SK-N-SH (cell line): ENCODE measurements at places on chromosomes 6 and 20. TPM values are rescaled to one million over a fixed set of nuclear protein-coding genes. Genes with fewer than 3 reads are reported as not detected.

CTSZ gene
- 0.03 and 0.05 TPM in 2 replicates for polyA plus RNA-seq

PSORS1C2 gene
- not detected in 2 replicates for polyA plus RNA-seq

PTCRA gene
- not detected in 2 replicates for polyA plus RNA-seq

AVP gene
- polyA plus RNA-seq, result not detected in 2 replicates

HLA-DRB1 gene
- not detected in 2 replicates for polyA plus RNA-seq

LINC00237 gene
- not detected in 2 replicates for polyA plus RNA-seq

SLA2 gene
- polyA plus RNA-seq, result 0.03 TPM in 1 of 2 replicates, not detected in the other

PPP1R11 gene
- polyA plus RNA-seq, result 46.8 and 52.8 TPM in 2 replicates

SSTR4 gene
- polyA plus RNA-seq, result not detected in 2 replicates

PACRG gene
- 0.52 and 0.56 TPM in 2 replicates for polyA plus RNA-seq

- DNase-seq, result peak; percentile 24
Observed at GRCh38 chr6:20868397-20869096, 334.3 kb downstream of the CDKAL1 start.

- no peak for DNase-seq
Observed at GRCh38 chr6:105974986-105975385, 111.2 kb upstream of the PRDM1 start.

DNA sequence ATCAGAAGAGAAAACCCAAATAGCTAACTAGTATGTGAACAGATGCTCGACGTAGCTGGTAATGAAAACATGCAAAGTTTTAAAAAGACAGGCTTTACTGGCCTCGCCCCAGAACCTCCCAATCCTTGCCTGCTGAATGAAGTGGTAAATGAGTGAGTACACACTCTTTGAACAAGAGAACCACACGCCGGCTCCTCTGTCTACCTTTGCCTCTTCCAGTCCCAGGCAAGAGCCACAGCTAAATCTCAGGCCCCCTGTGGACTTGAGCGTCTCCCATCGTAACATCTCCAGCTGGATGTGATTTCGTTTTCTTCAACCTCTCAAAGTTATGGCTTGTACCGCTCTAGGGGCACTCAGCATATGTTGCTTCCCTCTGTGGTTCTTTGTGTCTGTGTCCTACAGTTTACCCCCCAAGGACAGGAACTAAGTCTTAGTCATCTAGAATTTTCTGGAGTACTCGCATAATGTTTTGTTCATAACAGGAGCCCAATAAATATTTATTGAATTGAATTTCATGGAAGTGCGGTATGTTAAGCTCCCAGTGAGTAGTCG lies 153.2 kb upstream of the TAB2 start:
- DNase-seq, result no peak

GRCh38 chr6:100138346-100139022 lies 144.5 kb upstream of the MCHR2 start:
- no peak for DNase-seq

GRCh38 chr6:71474942-71475341 lies 186.3 kb downstream of the OGFRL1 start:
- DNase-seq, result no peak

DNA sequence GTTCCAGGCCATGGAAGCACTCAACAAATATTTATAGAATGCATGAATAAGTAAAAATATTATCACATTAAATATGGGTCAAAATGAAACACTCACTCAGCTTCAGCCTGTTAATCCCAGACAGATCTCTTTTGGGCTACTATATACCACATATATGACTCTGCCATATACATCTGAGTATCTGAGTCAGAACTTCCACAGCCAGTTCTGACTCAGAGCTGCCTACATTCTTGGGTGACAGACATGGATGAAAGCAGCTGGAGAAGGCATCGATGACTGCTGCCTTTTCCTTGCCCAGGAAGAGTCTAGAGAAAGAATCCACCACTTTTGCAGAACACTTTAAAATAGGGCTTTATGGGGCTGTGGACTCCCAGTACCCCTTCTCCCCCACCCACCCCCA lies 11.5 kb upstream of the PDYN start:
- DNase-seq, result no peak

DNA sequence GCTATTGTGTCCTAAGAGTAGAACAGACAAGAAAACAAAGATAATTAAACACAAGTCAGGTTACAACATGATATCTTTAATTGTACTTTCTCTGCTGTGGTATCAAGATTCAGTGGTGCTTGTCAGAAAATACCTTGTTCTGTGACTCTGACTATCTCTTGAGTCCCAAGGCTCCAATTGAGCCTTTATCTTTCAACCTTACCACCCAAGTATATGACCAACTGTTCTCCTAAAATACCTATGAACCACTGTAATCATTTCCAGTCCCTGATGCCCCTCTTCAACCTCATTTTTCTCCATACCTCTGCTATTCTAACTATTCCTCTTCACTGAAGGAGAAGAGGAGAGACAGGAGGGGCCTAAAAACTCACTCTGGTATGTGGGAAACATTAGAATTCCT lies 66.9 kb upstream of the TPD52L1 start:
- DNase-seq, result no peak

DNA sequence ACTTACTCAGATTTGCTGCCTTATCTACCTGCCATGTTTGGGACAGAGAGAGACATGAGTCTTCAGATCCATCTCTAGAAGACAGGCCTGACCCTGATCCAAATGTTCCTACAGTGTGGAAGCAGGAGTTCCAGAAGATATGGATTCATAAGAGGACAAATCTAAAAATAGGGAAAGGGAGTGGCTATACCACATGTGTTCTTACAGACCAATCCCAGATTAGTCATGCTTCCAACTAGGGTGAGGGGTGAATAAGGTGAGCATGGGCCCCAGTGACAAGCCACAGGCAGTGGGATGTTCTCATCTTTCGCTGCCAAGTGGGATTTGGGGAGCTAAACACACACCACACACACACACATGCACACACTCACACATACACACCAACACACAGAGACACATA lies 670.7 kb upstream of the CITED2 start:
- DNase-seq, result no peak

DNA sequence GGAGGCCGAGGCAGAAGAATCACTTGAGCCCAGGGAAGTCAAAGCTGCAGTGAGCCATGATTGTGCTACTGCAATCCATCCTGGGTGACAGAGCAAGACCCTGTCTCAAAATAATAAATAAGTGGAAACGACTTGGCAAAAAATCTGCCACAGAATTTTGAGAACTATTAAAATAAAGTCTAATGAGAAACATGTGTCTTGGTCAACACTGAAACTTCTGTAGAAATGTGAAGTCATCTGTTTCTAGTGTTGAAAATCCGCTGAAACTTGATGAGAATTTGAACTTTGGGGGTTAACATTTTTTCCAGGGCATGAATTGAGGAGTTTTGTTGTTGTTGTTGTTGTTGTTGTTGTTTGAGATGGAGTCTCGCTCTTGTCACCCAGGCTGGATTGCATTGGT lies 29.0 kb upstream of the BCLAF1 start:
- DNase-seq, result no peak

DNA sequence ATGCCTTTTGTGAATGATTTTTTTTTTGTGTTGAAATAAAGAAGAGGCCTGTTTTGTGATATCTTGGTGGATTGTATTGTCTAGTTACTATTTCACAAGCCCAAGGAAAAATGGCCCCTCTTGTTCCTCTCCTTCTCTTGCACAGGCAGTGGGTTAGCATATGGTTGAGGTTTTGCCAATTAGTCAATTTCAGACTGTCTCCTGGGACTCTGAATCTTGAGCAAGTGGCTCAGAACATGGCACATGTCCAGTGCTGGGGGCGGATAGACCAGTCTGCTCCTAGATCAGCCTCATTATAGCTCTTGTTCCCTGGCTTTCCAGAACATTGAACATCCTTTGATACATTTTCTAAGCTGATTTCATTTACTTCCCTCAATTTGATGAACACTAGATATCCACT lies 589.2 kb downstream of the PHF3 start:
- no peak for DNase-seq

- DNase-seq, result no peak
Observed at GRCh38 chr20:57170343-57170742, 96.1 kb downstream of the BMP7 start.

- no peak for DNase-seq
Observed at GRCh38 chr6:129212081-129212480, 329.1 kb downstream of the LAMA2 start.

DNA sequence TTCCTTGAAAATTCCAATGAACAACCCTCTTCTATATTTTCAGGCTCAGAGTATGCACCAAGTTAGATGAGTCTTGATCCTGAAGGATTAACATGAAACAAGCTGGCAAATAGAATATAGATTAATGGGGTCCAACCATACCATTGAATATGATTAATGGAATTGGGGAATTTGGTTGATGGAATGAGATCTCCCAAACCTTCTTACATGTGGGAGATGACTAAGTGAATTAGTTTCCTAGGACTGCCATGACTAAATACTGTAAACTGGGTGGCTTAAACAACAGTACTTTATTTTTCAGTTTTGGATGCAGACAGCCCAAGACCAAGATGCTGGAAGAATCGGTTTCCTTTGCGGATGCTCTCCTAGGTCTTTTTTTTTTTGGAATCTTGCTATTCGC lies 347.0 kb downstream of the QKI start:
- DNase-seq, result no peak

DNA sequence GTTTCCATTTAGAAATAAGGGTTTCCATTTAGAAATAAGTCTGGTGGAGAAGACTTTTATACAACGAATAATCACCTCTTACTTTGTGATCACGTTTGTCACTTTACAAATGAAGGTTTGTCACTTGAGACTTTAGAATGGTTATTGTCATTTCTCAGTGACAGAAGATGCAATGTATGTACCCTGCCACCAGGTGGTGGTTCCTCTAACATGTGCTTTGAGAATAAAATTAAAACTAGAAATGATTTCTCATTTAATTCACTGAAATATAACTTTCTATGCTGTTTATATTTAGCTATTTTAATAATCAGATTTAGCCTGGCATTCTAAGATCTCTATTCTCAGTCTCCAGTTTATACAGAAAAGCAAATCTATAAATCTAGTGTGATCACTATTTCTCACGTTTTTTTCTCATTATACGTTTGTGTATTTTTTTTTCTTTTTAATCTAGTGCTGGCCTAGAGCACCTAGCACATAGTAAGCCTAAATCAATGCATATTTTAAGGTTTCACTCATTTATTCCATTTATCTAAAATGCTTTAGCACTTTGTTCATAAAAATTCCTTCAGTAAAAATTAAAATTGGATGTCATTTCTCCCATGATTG lies 57.4 kb upstream of the TFAP2D start:
- DNase-seq, result peak; percentile 10

GRCh38 chr20:62592506-62593177 lies 49.7 kb upstream of the SLCO4A1 start:
- DNase-seq, result no peak

- no peak for DNase-seq
Observed at GRCh38 chr6:43887340-43887858, 117.4 kb downstream of the VEGFA start.

GRCh38 chr6:136524339-136524935 lies 25.8 kb downstream of the MAP7 start:
- no peak for DNase-seq

DNA sequence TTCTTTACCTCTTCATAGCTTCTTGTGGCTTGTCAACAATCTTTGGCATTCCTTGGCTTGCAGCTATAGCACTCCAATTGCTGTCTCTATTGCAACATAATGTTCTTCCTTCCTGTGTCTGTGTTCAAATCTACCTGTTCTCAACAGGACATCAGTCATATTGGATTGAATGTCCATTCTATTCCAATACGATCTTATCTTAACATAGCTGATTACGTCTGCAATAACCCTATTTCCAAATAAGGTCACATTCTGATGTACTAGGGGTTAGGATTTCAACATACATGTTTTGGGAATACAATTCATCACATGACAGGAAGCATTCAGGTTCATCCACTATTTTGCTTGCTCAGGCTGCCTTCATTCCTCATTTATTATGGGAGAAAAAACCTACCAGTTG lies 684.4 kb upstream of the CITED2 start:
- DNase-seq, result no peak

DNA sequence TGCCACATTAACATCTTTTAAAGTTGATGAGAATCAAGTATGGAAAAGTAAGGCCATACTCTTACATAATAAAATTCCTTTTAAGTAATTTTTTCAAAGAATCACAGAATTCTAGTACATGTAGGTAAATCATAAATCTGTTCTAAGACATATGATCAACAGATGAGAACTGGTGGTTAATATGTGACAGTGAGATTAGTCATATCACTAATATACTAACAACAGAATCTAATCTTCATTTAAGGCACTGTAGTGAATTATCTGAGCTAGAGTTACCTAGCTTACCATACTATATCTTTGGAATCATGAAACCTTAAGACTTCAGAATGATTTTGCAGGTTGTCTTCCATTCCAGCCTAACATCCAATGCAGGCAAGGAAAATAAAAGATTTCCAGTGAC lies 11.6 kb downstream of the PLN start:
- no peak for DNase-seq

DNA sequence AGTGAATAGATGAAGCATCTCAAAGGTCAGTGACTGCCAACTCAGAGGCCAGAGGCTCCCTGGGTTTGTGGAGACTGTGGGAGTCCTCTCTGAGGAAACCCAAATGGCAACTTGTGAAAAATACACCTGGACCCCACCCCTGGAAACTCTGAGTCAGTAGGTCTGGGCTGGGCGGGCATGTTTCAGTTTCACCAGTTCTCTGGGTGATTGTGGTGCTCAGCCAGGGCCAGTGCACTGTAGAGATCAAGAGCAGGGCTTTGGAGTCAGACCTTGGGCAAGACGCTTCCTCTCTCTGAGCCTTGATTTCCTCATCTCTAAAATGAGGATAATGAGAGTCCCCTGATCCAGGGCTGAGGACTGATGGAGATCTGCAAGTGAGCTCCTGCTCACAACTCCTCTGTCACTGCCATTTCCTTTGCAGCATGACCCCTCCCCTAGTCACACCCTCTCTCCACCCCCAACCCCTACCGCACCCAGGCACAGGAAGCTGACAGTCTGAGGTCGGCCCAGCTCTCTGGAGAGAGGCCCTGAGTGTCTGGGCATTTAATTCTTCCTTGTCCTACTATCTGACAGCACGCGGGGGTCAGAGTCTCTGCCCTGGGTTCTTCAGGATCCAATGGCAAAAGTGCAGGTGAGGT lies 5.1 kb downstream of the DEF6 start:
- DNase-seq, result peak; percentile 44

DNA sequence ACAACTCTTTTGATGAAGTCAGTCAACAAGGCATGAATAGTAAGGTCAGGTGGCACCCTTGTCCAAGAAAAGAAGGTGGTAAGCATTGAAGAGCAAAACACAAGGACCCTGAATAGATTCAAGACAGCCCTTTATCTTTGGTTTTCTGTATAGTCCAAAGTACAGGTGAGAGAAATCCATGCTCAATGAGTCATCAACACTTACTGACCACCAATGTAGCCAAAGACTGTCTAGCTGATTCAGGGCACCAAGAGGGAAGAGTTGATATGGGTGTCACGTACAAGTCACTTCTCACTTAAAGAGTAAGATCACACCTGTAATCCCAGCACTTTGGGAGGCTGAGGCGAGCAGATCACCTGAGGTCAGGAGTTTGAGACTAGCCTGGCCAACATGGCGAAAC lies 528.3 kb downstream of the CD83 start:
- no peak for DNase-seq

GRCh38 chr6:157260735-157261410 lies 62.4 kb downstream of the TMEM242 start:
- no peak for DNase-seq
